BE2C (cell line): ENCODE measurements at places on chromosomes 6 and 20.
A peak's percentile ranks its signal among the peaks of the same experiment; 100 is the strongest.

DNA sequence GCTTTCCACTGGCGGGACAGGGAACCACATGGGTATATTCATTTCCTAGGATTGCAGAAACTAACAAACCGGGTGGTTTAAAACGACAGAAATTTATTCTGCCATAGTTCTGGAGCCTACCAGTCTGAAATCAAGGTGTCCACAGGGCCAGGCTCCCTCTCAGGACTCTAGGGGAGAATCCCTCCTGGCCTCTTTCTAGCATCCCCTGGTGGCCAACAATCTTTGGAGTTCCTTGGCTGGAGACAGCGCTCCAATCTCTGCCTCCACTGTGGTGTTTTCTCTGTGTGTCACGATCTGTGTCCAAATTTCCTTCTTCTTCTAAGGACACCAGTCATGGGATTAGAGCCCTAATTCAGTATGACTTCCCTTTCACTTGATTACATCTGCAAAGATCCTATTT lies 95.0 kb downstream of the SCML4 start:
- DNase-seq, result no peak

- no peak for DNase-seq
Observed at GRCh38 chr6:25179051-25179778, 100.0 kb upstream of the CARMIL1 start.

DNA sequence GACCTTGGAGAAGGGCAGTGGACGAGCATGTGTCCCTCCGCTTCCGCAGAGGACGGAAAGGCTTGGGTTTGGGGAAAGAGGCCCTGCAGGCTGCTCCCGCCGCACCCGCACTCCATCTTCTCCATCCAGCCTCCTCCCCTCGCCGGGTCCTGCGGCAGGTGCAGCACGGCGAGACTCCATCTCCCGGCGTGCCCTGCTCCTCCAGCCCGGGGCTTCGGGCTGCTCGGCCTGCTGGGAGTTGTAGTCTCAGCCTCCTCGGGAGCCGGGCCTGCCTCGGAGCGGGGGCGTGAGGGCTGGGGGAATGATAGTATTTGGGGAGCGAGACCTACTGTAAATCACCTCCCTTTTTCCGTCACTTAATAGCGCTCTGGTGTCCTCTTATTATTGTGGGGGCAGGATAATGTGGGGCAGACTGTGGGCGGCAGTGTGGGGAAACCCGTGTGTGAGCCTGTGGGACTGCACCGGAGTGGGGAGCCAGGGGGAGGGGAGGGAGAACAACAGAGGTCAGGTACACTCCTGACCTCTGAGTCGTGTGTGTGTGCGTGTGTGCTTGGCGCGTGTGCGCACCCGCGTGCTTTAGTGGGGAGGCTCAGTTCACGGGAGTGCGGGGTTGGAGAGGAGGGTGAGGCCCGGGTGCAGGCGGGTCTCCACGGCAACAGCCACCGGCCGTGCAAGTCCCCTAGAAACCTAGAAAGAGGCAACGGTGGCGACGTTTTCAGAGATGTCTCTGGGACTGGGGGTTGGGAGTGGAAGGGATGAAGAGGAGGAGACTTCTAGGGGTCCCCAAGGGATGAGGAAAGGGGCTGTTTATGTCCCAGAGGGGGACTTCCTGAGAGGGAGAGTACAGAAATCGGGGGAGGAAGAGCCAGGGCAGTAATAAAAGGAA lies 4.1 kb downstream of the TTBK1 start:
- DNase-seq, result peak; percentile 87

- peak; percentile 39 for DNase-seq
Observed at GRCh38 chr6:112269114-112269513, 14.7 kb upstream of the LAMA4 start.

DNA sequence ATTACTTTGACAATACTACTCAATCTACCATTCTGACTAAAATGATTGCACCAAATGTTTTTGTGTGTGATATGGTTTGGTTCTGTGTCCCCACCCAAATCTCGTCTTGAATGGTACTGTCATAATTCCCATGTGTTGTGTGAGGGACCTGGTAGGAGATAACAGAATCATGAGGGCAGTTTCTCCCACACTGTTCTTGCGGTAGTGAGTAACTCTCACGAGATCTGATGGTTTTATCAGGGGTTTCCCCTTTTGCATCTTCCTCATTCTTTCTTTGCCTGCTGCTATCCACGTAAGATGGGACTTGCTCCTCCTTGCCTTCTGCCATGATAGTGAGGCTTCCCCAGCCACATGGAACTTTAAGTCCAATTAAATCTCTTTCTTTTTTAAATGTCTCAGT lies 20.8 kb downstream of the SYCP2 start:
- no peak for DNase-seq

DNA sequence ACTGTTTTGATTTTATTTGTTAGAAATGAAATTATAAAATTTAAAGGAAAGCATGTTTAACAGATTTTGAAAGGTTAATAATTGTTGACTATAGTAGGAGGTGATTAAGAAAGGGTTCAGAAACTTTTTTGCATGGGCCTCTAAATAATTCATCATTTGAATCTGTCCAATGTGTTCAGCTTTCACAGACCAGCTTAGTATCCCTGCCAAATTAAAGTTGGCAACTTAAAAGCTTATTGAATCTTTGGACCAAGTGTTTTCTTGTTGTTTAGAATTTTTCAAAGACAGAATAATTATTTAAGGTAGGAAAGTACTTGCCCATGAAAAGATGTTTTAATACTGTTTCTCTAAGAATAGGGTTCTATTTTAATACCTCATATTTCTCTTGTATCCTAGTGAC lies 466.0 kb downstream of the GJA1 start:
- DNase-seq, result no peak

DNA sequence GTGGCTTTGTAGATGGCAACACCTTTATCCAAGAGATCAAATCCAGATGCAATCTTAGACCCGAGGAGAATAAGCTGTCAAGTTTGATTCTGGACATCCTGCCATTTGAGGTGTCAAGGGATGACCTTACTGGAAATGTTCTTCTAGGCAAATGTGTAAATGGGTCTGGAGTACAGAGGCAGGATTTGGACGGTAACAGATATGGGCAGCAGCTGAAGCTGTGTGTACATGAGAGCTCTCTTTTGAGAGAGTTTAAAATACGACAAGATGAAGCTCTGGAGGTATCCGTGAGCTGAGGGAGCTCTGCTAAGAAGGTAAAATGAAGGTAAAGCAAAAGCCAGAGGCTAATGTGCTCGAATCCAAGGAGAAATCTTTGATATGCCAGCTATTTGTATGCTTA lies 56.6 kb downstream of the RALGAPA2 start:
- no peak for DNase-seq

- no peak for DNase-seq
Observed at GRCh38 chr20:54839224-54839623, 363.8 kb downstream of the DOK5 start.

- DNase-seq, result no peak
Observed at GRCh38 chr20:56955680-56956079, 310.8 kb downstream of the BMP7 start.

DNA sequence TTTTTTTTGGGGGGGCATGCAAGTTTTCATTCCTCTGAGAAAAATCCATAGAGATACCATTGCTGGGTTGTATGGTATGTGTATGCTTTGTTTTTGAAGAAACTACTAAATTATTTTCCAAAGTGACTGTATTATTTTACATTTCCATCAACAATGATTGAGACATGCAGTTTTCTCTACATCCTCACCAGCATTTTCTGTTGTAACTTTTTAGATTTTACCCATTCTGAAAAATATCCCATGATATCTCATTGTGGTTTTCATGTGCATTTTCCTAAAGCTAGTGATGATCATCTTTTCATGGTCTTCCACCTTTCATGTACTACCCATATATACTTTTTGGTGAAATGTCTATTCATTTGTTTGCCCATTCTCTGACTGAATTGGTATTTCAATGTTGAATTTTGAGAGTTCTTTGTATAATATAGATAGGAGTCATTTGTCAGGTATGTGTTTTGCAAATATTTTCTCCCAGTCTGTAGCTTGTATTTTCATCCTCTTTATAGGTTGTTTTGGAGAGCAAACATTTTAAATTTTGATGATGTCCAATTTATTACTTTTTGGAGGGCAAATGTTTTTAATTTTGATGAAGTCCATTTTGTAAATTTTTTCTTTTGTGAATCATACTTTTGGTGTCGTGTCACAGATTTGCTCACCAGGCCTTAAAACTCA lies 827.5 kb upstream of the CITED2 start:
- DNase-seq, result no peak

- no peak for DNase-seq
Observed at GRCh38 chr6:168683621-168684020, 242.6 kb downstream of the SMOC2 start.

DNA sequence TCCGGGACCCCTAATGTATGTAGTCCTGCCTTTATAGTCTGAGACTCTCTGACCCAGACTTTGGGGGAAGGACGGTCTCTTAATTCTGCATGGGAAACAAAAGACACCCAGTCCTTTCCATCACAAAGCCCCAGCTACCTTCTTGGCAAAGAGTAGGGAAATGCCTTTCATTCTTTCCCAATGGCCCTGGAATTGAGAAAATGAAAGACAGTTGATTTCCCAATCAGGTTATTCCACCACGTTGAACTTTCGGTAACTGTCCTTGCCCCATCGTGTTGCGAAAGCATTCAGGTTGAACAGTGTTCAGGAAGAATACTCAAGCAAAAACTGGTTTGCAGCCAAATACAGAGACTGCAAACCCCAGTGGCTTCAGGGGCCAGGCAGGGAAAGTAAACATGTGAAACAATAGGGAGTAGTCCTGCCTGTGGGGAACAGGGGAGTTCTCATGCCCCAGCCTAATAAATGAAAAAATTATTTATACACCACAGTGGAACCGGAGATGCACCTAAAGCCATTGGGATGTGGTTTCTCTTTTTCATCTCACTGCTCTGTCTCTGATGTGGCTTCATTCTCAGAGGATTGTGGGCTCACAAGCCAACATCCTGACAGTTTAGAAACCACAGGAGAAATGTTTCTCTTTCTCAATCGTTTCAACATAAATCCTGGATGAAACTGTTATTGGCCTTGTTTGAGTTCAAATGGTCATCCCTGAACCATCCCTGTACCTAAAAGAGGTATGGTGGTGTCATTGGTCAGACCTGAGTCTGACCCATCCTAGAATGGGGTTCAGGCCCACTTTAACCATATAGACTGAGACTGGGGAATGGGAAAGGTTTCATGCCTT lies 44.2 kb upstream of the SLC9A8 start:
- DNase-seq, result no peak

DNA sequence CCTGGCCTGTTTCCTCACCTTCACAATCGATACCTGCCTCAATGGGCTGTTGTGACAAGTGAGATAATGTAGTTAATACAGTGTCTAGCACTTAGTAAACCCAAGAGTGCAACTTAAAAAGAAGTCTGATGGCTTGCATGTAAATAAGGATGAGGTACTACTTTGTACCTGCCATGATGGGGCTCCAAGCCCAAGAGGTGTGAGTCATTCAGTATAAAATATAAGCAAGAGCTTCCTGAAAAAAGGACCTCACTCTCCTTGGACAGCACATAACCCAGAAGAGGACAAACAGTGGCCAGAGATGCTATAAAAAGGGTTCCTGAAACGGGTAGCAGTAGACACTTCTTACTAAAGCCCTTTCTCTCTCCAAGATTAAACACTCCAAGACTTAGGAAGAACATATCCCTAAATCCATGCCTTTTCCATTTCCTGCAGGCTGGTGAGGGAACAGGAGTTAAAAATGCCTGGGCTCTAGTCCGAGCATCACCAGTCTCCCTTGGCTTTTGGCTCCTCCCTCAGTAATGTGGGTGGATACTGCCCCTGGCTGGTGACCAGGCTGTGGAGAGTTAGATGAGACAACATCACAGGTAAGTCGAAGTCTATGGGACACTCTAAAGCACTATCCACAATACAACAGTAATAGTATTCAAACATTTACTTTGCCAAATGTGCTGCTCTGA lies 4.3 kb downstream of the UBE2V1 start:
- no peak for DNase-seq
